CD8-positive, alpha-beta memory T cell (primary cell): ENCODE measurements at places on chromosomes 1 and 21.
A peak's percentile ranks its signal among the peaks of the same experiment; 100 is the strongest.

DNA sequence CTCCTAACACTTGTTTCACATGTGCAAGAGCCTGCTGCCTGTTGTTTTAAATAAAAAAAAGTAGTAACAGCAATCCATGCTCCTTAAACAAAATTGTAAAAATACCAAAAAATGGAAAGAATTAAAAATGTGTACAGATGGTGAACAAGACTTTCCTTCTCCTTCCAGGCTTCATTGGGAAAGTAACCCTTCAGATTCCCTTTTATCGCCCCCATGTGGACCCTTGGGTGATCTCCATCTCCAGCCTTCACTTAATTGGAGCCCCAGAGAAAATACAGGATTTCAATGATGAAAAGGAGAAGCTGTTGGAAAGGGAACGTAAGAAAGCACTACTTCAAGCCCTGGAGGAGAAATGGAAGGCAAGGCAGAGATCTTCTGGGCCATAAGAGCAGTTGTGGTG, 14.2 kb downstream of the VPS13D start:
- no peak for DNase-seq

GRCh38 chr1:183024317-183025009, 1.2 kb downstream of the LAMC1 start:
- no peak for DNase-seq

GRCh38 chr1:36154765-36155407, 1.1 kb upstream of the MAP7D1 start:
- no peak for DNase-seq

- DNase-seq = no peak
Observed at GRCh38 chr1:229288516-229288915, 17.6 kb downstream of the RAB4A start.

DNA sequence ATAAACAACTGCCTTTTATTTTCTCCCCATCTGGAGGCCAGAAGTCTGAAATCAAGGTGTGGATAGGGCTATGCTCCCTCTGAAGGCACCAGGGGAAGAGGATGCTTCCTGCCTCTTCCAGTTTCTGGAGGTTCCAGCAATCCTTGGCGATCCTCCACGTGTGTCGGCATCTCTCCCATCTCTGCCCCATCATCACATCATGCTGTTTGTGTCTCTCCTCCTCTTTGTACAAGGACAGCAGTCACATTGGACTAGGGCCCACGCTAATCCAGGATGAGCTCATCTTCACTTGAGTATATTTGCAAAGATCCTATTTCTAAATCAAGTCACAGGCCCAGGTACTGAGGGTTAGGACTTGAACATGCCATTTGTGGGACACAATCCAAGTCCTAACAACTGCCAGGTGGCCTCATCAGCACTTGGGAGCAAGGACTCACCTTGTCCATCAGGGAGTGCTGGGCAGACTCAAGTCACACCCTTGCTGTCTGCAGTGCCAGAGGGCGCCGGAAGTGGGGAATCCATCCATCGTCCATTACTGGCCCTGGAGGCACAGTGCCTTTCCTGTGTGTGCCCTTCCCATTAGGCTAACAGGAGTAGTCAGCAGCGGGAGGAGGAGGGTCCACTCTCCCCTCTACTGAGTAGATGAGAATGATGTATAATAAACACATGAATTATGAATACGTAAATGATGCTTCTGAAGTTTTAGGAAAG, 185.4 kb upstream of the AJAP1 start:
- DNase-seq = no peak

DNA sequence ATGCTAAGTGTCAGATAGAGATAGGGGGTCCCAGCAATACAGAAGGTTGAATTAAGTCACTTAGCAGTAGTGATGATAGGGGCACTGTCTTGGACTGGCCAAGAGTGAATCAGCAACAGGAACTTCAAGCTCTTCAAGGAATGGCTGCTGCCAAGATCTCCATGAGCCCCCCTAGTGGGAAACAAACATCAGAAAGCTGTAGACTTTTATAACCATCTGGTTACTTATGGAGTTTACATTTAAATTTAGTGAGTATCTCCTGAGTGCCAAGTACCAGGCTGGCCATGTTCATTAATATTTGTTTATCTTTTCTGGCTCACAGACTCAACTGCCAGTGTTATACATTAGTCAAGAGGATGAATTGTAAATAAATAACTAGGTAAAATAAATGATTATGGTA, 327.3 kb downstream of the TTLL7 start:
- DNase-seq = no peak

- DNase-seq = no peak
Observed at GRCh38 chr1:216422821-216423520, at the start of gene USH2A. Gene USH2A, minus strand, starts transcription at chr1:216423448. Its CDS starts 1,112 bp downstream, at chr1:216422336.

DNA sequence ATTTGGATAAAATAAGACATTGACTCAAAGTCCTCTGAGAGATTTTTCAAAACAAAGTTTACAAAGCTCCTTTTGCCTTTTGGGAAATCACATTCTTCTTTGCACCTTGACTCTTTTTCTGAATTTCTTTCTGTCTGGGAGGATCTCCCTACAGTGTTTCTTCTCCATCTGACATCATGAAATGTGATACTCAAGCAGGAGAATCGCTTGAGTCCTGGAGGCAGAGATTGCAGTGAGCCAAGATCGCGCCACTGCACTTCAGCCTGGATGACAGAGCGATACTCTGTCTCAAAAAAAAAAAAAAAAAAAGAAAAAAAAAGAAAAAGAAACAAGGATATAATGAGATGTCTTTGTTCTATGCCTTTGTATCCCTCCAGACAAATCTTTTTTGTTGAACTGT, 13.3 kb upstream of the GRIK1 start:
- DNase-seq = no peak

GRCh38 chr1:162196387-162196786, 126.9 kb downstream of the NOS1AP start:
- DNase-seq = no peak

DNA sequence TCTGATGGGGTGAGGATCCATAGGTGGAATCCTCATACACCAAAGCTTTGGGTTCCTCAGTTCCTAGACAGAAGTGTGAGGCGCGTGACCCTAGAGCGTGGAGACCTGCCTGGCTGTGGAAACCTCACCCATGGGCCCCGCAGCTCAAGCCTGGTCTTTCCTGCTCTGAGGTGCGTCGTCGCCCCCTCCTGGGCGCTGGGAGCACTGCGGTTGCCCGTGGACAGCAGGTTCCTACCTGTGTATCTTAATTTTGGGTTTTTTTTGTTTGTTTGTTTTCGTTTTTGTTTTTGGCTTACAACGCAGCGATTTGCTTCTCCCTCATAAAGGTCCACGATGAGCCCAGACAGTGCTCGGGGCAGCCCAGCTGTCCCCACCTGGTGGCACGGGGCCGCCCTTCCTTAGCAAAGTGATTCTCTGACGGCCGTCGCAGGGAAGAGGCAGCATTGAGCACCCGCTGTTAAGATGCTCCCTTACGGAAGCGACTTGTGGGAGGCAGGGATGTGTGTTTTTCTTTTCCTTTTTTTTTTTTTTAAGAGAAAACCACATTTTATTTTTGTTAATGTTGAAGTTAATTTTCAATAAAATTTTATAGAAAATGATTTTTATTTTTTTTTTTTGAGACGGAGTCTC, 36.5 kb upstream of the TRAPPC10 start:
- DNase-seq = peak; percentile 65

- DNase-seq = no peak
Observed at GRCh38 chr21:35730325-35730724, 330.0 kb downstream of the SETD4 start.

GRCh38 chr1:177219554-177220458, 49.0 kb downstream of the BRINP2 start:
- no peak for DNase-seq

- peak; percentile 35 for DNase-seq
Observed at GRCh38 chr1:25906644-25907300, 553 bp upstream of the STMN1 start.

DNA sequence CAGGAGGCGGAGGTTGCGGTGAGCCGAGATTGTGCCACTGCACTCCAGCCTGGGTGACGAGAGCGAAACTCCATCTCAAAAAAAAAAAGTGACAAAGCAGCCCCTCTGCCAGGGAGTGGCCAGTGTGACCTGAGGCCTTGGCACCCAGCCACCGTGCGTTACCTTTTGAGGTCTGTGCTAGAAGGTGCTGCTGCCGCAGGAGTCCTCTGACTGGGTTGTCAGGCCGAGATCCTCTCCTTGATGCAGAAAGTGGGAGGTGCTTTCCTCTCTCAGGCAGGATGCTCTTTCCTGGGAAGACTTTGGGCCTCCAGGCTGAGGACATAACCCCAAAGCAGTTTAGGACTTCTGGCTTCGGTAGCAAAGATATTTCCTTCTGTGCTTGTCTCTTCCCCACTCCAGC, 280.5 kb upstream of the VAMP3 start:
- no peak for DNase-seq

DNA sequence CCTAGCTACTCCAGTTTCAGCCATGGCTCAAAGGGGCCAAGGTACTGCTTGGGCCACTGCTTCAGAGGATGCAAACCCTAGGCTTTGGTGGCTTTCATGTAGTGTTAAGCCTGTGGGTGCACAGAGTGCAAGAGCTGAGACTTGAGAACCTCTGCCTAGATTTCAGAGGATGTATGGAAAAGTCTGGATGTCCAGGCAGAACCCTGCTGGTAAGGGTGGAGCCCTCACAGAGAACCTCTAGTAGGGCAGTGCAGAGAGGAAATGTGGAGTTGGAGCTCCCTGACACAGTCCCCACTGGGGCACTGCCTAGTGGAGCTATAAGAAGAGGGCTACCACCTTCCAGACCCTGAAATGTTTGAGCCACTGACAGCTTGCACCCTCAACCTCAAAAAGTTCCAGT, 16.2 kb downstream of the RIIAD1 start:
- no peak for DNase-seq

- no peak for DNase-seq
Observed at GRCh38 chr1:12745126-12745991, 641 bp upstream of the CFAP107 start.

DNA sequence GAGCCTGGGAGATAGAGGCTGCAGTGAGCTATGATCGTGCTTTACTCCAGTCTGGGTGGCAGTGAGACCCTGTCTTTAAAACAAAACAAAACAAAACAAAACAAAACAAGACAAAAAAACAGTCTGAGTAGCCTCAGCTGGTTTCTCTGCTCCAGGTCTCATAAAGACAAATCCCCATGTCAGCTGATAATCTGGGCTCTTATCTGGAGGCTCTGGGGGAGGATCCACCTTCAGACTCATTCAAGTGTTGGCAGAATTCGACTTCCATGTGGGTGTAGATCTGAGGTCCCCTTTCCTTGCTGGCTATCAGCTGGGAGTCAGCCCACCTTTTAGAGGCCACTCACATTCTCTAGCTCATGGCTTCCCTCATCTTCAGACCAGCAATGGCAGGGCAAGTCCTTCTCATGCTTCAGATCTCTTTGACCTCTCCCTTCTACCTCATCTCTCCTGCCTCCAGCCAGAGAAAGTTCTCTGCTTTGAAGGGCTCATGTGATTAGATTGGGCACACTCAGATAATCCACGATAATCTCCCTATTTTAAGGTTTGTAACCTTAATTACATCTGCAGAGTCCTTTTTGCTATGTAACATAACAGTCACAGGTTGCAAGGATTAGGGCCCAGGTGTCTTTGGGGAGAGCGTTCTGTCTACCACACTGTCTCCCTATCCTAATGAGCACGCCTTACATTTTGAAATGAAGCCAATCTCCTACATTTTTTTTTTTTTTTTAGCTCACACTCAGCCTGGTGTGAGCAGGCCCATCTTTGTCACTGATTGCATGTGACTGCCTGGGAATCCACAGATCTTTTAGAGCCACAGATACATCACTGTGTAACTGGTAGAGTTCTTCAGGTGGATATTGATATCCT, 7.5 kb upstream of the PYCR2 start:
- no peak for DNase-seq

- DNase-seq = peak; percentile 29
Observed at GRCh38 chr1:25561421-25562100, 18.2 kb downstream of the LDLRAP1 start.

GRCh38 chr1:115726161-115726560, 42.4 kb downstream of the CASQ2 start:
- no peak for DNase-seq

DNA sequence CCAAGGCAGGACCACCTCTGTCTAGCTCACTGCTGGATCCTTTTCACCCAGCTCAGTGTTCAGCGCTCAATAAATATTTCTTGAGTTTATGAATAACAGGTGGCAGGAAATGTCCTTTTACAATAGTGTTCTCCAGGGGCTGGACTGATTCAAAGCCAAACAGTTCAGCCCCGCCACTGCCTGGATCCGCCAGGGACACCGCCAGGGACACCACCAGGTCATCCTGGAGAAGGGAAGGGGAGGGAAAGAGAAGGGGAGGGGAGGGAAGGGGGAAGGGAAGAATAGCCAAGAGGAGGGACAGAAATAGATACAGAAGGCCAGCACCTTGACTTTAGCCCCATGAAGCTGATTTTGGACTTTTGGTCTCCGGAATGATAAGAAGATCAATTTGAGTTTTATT, 255.6 kb downstream of the GRIK3 start:
- DNase-seq = no peak

- DNase-seq = no peak
Observed at GRCh38 chr1:235708390-235708962, 58.9 kb upstream of the GNG4 start.

- DNase-seq = no peak
Observed at GRCh38 chr1:68959461-68960030, 462.7 kb upstream of the DEPDC1 start.

- no peak for DNase-seq
Observed at GRCh38 chr1:167301355-167301754, 80.7 kb downstream of the POU2F1 start.

- no peak for DNase-seq
Observed at GRCh38 chr21:35202431-35202830, 153.3 kb upstream of the RUNX1 start.
